ENCODE measurements at places on chromosomes 5 and 9.

- no peak for DNase-seq
These were observed 114.6 kb downstream of the KLHL3 start for GRCh38 chr5:137621306-137621705.

GRCh38 chr5:80507663-80508062 lies 19.8 kb downstream of the FAM151B start:
- DNase-seq = no peak

GRCh38 chr5:175895686-175896102 lies 24.3 kb downstream of the CPLX2 start:
- DNase-seq = peak; percentile 48

- DNase-seq = no peak
These were observed 281.1 kb upstream of the KLF4 start for GRCh38 chr9:107770716-107771115.

DNA sequence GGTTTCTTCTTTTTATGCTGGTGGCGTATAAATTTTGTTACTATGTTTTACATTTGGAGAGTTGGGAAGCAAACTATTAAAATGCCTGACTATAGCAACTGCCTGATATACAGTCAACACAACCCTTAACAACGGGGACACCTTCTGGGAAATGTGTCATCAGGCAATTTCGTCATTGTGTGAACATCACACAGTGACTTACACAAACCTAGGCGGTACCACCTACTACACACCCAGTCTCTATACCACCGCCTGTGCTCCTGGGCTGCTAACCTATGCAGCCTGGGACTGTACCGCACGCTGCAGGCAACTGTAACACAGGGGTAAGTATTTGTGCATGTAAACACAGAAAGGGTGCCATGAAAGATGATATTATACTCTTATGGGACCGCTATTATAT lies 1.3 kb upstream of the CDHR2 start:
- DNase-seq = peak; percentile 71

DNA sequence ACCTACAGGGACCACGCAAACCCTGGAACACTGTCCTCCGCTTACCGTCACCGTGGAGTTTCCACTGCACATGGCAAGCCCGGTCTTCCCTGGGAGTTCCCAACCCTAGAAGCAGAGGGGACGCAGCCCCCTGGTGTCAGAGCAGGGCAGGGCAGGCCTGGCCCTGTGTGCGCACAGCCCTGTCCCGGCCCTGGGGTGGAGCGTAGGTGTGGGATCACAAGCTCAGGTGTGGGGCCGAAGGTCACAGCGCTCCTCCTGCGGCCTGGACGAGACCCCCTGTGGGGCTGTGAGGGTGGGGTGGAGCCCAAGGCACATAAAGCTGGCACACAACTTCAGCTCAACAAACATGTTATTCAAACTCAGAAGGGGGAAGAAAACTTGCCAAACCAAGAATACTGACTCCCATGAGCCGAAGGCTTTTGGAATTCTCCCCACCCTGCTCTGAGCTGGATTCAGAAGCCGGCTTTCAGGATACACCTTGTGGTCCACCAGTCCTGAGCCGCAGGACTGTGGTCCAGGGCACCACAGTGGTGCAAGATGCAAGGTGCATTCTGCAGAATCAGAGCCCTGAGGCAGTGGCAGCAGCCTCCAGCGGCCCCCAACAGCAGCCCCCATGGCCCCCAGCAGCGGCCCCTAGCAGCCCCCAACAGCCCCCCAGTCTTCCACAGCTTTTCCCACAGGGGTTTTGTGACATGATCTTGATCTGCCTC lies 11.8 kb upstream of the EXOC3 start:
- DNase-seq = no peak

All from CD4-positive, alpha-beta T cell treated with Interleukin-15 for 4 hours (primary cell).